NCI-H460 (cell line): ENCODE measurements at places on chromosomes 7 and 10.

DNA sequence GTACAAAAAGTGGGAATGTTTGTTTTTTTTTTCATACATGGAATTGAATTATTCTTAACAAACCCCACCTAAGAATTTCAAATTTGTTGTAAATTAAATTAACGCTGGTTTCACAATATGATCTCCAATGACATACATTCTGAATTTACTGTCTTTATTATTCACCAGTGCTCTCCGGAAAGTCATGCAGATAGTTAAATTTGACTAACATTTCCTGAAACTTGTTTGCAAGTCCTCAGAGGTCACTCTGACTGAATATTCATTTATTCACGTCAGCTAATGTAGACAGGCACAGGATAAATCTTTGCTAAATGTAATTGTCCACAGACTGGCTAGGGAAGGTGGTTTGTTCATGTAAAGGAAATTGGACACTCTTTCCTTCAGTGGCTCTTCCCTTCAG is 730.4 kb downstream of the PHTF2 start:
- DNase-seq, result no peak

DNA sequence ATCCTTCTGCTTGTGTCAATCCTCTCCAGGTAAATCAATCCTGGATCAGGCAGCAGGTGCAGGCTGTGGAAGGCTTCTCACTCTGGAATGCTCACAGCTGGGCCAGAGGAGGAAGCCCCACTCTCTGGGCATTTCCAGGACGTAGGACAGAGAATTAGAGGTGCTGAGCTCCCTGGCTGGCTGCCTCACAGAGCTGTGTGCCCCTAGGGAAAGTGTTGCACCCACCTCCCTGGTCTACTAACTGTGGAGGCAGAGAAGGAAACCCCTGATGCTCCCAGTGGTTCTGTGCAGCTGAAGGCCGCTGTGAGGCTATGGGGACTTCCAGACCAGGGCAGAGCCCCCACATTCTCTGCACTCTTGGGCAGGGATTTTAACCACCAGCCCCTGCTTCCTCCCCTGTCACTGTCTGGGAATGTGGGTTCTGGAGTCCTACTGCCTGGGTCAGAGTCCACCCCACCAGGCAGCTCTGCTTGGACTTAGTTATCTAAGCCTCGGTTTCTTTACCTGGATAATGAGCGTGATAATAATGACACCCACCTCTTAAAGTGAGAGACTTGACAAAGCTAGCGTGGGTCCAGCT is 73.5 kb upstream of the EEPD1 start:
- no peak for DNase-seq

DNA sequence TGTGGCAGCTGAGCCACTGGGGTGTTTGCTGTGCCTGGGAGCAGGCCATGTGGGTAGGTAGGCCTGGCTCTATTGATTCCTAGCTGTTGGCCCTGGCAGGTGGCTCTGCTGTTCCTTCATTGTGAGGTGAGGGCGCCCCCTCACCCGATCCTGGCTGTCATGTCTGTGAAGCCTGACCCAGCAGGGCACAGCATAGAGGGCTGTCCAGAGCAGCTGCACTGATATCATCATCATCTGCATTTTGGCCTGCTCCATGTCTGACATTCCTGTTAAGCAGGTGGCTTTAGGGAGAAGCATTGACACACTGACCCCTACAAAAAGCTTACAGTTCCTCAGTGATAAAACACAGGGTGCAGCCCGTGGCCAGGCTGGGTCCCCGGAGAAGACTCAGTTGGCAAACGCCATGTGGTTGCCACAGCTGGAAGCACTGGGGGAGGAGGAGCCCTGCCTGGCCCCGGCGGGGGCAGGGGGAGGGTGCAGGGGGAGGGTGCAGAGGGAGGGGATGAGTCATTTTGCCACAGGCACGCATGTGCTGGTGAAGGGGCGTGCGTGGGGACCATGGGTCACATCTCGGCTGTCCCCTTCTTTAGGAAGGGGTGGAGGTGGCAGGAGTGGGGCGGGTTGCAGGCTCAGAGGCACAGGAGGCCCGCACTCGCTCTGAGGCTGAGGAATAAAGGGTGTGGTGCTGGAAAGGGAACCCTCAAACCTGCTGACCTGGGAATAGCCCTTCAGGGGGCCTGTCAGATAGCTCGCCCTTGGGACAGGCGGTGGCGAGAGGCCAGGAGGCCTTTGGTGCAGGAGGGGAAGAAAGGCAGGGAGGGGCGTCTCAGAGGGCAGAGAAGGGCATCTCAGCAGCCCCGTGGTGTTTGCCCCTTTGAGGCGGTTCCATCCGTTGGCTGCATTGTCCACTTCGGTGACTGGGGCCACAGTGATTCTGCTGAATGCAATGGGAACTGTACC is 31.6 kb downstream of the IKZF1 start:
- DNase-seq, result no peak

- DNase-seq, result peak; percentile 73
Measured at GRCh38 chr7:25098096-25099046, 26.7 kb downstream of the CYCS start.

- no peak for DNase-seq
Measured at GRCh38 chr10:124723826-124724225, 20.4 kb downstream of the FAM53B start.
